ENCODE measurements at places on chromosomes 13 and 19. TPM values are rescaled to one million over a fixed set of nuclear protein-coding genes. Genes with fewer than 3 reads are reported as not detected.

- DNase-seq, result no peak
Measured at GRCh38 chr13:102550507-102550906, 46.3 kb upstream of the TPP2 start.

GRCh38 chr13:49026851-49027250 is 51.1 kb downstream of the FNDC3A start:
- no peak for DNase-seq

DNA sequence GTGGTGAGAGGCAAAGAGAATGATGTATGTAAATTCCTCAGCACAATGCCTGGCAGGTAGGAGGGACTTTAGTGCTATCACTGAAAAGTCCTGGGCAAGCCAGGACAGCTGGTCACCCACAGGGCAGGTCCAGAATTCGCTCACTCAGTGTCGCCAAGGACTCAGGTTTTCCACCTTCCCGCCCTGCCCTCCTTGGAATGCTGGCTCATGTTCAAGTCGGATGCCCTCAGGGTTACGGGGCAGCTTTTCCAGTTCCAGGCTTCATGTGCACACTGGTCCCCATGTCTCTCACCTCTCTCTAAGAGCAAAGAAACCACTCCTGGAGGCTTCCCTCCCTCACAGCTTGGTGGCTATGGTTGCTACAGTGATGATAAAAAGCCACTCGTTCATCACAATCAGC is 24.8 kb upstream of the NAXD start:
- no peak for DNase-seq

GRCh38 chr19:18594824-18595373 is 6.3 kb downstream of the REX1BD start:
- no peak for DNase-seq

- DNase-seq, result no peak
Measured at GRCh38 chr19:49684251-49684982, 5.0 kb upstream of the ADM5 start.

DNA sequence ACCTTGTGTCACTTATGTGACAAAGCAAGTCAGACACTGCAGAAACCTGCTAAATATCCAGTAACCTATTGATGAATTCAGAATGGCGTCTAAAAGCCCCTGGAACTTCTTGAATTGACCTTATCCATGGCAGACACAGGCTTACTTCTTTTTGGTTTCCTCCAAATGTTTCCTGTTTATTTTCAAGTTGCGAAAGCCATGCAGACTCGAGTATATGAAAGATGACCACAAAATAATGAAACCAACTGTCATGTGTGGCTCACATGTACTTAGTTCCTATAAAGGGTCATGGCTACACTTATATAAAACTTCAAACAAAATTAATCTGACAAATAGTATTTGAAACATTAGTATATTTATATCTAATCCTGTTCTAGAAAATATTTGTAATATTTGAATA is 113.1 kb upstream of the FNDC3A start:
- no peak for DNase-seq

- DNase-seq, result no peak
Measured at GRCh38 chr13:28415994-28416421, 78.9 kb downstream of the FLT1 start.

GRCh38 chr13:24192811-24193162 is 32.3 kb downstream of the SPATA13 start:
- no peak for DNase-seq

DNA sequence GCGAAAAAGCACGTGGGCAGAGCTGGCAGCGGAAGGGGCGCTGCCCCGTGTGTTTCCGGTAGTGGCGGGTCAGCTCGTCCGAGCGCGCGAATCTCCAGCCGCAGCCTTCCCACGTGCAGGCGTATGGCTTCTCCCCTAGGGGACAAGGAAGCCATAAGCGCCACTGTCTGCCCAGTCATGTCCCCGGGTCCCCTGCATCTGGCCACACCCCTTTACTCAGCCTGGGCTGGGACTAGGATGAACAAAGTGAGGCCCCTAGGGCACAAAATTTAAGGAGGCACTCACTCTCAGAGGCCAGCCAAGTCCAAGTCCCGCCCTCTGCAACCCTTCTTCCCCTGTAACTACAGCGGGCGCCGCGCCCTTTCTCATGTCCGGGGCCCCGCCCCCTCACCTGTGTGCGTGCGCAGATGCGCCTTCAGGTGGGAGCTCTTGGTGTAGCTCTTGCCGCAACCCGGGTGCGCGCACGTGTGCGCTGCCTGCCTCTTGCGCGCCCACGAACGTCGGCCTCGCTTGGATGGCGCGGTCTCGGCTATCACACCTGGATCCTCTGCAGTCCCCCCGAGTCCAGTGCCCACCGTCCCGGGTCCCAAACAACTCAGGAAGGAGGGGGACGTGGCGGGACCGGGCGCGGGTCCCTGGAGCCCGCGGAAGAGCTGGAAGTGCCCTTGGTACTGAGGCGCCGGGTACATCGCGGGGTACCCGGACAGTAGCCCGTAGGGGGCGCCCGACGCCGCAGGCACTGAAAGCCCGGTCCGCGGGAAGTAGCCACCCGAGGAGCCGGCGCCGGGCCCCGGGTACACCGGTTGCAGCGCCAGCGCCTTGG is 1.9 kb downstream of the KLF1 start:
- peak; percentile 63 for DNase-seq

DNA sequence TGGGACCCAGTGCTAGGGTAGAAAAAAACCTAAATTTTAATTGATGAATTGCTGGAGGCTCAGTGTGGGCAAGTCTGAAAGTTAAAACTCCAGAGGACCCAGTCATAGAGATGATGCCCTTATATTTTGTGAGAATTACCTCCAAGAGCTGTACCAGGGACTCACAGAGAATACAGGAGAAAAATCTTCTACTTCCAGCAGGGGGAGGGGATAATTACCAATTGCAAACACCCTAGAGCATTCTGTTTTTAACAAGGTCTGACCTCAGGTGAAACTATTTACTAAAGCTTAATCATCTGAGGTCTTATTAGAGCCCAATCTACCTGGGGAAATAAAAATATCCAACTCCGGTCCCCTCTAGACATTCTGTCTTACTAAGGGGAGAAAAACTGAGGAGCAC is 994.7 kb upstream of the MIR17HG start:
- no peak for DNase-seq

DNA sequence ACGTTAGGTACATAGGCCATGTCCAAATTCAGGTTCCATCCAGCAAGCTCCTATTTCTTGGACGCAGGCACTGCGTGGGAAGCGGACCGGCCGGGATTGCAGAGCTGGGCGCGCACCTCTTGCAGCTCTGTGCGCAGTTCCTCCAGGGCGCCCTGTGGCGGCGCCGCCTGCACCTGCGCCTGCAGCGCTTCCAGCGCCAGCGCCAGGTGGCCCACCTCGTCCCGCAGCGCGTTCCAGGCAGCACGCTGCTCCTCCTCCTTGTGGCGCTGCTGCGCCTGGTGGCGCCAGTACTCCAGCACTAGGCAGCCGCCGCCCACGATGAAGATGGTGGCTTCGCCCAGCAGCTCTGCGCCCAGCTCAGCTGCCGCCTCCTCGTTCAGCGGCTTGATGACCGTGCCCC is 31.1 kb downstream of the OPA3 start:
- DNase-seq, result no peak

- no peak for DNase-seq
Measured at GRCh38 chr13:31739226-31739625, at the start of gene RXFP2. TSS of gene RXFP2 (plus strand) at chr13:31739526. CDS start at chr13:31739613, 87 bp downstream.

- DNase-seq, result no peak
Measured at GRCh38 chr19:19321141-19321577, 530 bp downstream of the MAU2 start.

DNA sequence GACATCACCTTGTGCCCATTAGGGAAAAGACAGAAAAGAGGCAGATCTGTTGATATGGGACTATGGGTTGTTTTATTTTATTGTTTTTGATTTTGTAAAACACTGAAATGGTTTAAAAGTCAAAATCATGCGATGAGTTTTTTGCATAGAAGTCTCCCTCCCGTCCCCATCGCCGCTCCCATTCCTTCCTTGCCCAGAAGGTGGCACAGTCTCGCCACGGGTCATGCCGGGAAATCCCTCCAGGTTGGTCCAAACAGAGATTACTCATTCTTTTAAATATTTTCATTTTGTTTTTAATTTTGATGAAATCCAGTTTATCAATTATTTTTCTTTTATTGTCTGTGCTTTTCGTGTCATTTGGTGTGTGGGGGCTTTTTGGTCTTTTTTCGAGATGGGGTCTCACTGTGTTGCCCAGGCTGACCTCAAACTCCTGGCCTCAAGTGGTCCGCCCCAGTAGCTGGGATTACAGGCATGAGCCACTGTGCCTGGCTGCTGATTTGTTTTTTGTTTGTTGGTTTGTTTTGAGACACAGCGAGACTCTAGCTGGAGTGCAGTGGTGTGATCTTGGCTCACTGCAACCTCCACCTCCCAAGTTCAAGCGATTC is 9.2 kb downstream of the PGPEP1 start:
- DNase-seq, result peak; percentile 81

- DNase-seq, result no peak
Measured at GRCh38 chr19:46608581-46609345, 7.6 kb downstream of the CALM3 start.

GSK3A gene
- polyA plus RNA-seq, result 94.9 TPM

PPM1N gene
- polyA plus RNA-seq, result 1.7 TPM

IL11 gene
- not detected for polyA plus RNA-seq

IGFLR1 gene
- polyA plus RNA-seq, result 21.5 TPM

ZNF730 gene
- not detected for polyA plus RNA-seq

TUBB4A gene
- polyA plus RNA-seq, result 560 TPM

TNNT1 gene
- 0.48 TPM for polyA plus RNA-seq

C13orf46 gene
- polyA plus RNA-seq, result 0.88 TPM

ELSPBP1 gene
- not detected for polyA plus RNA-seq
